Stimulated activated CD4-positive, alpha-beta T cell treated with anti-CD3 and anti-CD28 coated beads, TNF-alpha, amount 100 ng/mL, for 24 hours (primary cell): ENCODE measurements at places on chromosomes 12 and 14.

GRCh38 chr12:119840168-119840567, 37.0 kb downstream of the CIT start:
- DNase-seq, result no peak

GRCh38 chr14:79721399-79722084, 489.8 kb downstream of the DIO2 start:
- DNase-seq, result no peak

GRCh38 chr12:132530447-132530846, 40.5 kb downstream of the FBRSL1 start:
- no peak for DNase-seq

- DNase-seq, result no peak
Measured at GRCh38 chr12:122106843-122107242, 28.3 kb downstream of the MLXIP start.

GRCh38 chr14:102545461-102546265, 36.1 kb upstream of the ANKRD9 start:
- DNase-seq, result no peak

GRCh38 chr12:15050659-15051058, 77.8 kb downstream of the PDE6H start:
- DNase-seq, result no peak

- no peak for DNase-seq
Measured at GRCh38 chr14:81161088-81161487, 59.7 kb downstream of the GTF2A1 start.

DNA sequence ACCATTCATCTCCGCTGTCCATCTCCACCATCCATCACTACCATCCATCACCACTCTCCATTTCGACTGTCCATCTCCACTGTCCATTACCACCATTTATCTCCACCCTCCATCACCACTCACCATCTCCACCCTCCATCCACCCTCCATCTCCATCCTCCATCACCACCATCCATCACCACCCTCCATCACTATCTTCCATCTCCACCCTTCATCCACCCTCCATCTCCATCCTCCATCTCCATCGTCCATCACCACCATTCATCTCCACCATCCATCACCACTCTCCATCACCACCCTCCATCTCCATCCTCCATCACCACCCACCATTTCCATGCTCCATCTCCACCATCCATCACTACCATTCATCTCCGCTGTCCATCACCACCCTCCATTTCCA, 5.2 kb upstream of the CEP170B start:
- no peak for DNase-seq

DNA sequence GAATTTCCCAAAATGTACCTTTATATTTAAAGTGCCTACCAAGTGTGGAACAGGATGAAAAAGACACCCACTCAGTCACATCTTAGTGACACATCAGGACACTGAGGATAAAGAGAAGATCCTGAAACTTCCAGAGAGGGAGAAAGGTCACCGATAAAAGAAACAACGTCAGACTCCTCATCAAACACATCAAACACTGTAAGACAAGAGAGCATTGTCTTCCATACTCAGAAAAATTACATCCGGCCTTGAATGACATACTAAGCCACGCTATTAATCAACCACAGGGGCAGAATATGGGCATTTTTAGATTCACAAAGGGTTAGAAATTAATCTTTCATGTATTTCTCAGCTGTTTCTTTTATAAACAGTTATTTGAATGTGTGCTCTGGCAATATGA, 490.3 kb downstream of the APAF1 start:
- no peak for DNase-seq

GRCh38 chr14:58249611-58250010, 5.0 kb downstream of the PSMA3 start:
- no peak for DNase-seq

GRCh38 chr12:105803292-105803691, 335.5 kb downstream of the NUAK1 start:
- DNase-seq, result no peak

- no peak for DNase-seq
Measured at GRCh38 chr14:75373616-75374015, 54.2 kb upstream of the JDP2 start.

DNA sequence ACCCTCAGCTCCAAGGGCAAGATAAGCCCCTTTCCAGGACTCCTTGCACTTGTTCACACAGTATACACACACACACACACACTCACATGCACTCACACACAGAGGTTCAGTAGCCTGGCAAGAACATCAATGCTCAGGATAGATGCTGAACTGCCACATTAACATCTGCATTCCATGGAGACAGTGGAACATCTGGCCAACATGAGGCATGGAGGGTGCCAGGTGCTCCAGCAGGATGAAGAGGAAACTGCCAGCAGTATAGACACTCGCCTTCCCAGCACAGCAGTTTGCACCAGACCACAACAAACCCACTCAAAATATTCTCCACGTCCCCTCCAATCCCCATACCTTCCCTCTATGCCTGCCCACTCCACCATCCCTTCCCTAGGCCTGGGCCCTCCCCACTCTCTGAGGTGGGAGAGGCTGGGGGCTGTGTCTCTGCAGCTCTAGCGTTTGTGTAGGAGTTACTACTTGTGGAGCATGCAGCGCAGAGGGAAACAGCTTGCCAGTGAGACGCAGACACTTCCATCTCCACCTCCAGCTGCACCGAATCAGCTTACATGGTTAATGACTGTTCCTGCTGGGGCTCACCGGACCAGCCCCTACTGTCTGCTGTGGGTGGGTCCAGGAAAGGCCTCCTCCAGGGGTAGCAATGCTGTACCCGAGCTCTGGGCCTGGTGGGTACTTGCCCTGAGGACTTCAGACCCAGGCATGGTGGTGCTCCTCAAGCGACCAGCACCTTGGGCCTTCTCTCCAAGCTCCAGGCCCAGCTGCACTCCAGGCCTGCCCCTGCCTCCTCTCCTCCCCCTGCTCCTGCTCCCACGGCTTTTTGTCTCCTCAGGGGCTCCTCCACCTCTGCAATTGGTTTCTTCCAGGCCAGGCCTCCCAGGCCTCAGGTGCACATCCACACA, 18.6 kb upstream of the PLEKHG3 start:
- DNase-seq, result no peak

- no peak for DNase-seq
Measured at GRCh38 chr14:56807386-56808109, 2.7 kb downstream of the OTX2 start.

GRCh38 chr14:31961896-31962295, 115.2 kb upstream of the ARHGAP5 start:
- no peak for DNase-seq

DNA sequence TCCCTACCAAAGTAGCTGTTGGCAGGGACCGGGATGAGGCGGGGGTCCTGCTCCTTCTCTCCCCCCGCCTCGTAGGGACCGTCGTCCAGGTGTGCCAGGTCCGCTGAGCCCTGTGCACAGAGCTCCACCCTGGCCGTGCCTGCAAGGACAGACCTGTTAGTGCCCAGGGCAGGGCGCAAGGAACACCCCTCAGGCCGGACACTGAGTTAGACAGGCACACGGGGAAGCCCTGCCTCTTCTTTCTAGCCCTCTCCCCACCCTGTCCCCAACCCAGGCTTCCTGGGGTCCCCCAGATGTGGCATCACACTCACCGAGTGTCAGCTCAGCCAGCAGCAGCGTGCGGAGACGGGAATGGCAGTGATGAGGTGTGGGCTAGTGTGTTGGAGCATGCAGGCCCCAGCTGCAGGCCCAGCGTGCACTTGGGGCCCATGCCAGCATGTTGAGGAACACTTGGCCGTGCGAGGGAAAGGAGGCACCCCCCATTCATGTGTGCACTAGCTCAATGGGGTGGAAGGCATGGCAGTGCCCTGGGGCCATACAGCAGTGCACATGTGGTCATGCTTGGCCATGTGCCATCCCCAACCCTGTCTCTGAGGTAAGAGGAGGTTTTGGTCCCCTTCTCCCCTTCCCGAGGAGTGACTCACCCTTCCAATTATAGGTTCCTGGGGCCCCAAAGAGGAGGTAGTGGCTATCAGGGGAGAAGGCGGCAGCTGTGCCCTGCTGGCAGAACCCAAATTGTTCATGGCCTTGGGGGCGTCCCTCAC, 7.3 kb downstream of the ITGA7 start:
- DNase-seq, result no peak

- DNase-seq, result no peak
Measured at GRCh38 chr12:65657635-65658034, 166.6 kb upstream of the HMGA2 start.

- DNase-seq, result peak; percentile 24
Measured at GRCh38 chr12:52903855-52904508, 894 bp downstream of the KRT8 start.

DNA sequence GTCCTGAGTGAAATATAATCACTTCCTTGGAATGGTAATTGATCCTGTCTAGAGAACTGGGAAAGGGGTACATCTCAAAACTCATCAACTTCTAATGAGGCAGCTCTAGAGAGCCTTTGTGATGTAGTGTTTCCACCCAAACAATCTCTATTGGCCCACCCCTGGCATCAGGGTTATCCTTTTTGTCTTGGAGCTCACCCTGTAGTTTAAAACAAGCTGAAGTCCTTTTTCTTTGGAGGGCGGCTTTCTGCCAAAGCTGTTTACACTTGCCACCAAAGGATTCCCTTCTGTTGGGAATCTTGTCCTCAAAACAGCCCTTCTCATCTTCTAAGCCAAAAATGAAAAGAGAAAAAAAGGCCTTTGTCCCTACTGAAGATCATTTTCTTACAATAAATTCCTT, 60.6 kb upstream of the GTF2A1 start:
- no peak for DNase-seq

DNA sequence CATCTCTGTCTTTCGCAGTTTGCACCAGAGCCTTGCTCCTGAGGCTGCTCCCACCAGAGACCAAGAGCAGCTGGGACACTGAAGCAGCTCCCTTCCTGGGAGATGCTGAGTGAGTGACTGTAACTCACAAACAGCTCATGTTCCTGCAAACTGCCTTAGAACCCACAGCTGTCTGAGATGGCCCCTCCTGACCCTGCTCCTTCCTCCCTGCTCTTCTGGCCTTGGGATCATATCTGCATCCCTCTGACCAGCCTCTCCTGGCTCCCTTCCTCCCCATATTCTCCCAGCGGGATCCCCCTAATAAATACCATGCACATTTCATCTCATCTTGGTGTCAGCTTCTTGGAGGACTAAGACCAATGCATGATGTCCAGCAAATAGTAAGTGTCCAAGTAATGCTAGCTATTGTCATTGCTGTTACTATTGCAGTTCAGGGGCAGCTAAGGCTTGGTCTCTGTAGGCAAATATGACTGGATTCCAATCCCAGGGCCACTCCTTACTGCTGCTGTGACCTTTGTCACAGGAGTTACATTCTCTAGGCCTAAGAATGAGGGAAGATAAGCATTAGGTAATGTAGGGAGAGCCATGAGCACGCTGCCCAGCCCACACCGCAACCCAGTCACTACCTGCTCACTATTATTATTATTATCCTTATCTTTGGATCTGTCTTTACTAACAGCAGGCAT, 47.9 kb downstream of the SYNE3 start:
- DNase-seq, result no peak

DNA sequence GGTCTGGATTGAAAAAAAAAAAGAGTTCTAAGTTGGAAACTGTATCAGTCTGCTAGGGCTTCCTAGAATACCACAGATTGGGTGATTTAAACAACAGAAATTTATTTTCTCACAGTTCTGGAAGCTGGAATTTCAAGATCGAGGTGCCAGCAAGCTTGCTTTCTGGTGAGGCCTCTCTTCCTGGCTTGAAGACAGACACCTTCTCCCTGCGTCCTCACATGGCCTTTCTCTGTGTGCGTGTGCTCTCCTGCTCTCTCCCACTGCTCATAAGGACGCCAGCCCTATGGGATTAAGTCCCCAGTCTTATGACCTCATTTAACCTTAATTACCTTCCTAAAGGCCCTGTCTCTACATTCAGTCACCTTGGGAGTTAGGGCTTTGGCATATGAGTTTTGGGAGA, 215.5 kb downstream of the PIK3C2G start:
- no peak for DNase-seq

DNA sequence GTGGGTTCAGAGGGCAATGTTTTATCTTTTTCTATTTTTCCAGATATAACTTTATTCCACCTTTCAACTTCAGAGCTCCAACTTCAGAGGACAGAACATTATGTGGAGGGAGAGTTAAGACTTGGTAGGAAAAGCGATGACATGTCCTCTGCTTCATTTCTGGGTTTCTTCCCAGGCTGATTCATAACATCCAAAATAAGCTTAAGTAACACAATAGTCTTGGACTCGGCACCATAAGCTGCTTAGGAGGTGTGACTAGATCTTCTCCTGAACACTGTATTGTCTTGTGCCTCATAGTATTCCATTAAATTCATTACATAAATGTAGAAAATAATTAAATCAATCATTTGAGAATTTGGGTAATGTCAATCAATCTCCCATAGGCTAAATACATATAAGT, 95.5 kb upstream of the PDE3A start:
- DNase-seq, result no peak

- DNase-seq, result no peak
Measured at GRCh38 chr14:63863004-63863403, 10.2 kb downstream of the SYNE2 start.

- DNase-seq, result no peak
Measured at GRCh38 chr14:101577221-101577909, 16.1 kb downstream of the DIO3 start.

DNA sequence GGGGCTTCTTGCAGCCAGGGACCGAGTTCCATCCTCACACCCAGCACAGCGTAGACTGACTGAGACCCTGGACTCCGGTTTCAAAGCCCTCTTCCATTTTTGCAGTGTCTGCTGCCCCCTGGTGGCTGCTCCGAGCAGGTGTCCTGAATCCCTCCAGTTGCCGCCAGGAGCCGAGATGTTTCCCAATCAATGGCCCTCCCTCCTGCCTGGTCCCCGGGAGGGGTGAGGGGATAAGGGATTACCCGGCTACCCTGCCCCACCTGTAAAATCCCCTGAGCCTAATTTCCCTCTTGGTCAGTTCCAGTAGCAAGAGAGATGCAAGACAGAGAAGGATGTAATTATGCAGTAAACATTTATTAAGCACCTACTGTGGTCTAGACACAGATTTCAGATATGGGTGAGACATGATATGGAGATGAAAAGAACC, 55.0 kb downstream of the PHETA1 start:
- peak; percentile 63 for DNase-seq

DNA sequence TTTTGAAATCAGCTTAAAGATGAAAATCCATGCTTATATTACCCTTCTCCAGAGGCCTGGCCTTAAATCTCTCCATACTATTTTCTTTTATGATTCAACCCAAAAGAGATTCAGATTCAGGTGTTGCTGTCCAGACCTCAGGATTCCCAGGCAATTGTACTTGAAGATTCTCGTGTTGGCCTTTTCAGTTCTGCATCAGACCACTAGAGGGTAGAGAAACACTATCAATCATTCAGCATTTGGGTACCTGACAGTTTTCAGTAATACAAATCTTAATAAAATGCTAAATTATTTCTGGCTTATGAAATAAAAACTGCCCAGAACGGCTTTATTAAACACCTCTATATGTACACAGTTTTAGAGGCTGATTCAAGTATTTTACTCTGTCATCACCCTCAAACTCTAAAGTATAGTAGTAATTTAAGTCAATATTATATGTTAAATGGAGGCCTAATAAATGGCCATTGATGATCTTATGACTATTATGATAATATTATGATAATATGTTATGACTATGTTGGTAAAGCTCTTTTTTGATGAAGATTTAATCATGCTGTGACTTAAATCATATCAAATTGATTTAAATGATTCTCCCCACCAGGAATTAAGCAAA, 301.1 kb downstream of the DUSP6 start:
- peak; percentile 20 for DNase-seq
